ENCODE measurements at places on chromosomes 11 and 22. TPM values are rescaled to one million over a fixed set of nuclear protein-coding genes. Genes with fewer than 3 reads are reported as not detected.

DNA sequence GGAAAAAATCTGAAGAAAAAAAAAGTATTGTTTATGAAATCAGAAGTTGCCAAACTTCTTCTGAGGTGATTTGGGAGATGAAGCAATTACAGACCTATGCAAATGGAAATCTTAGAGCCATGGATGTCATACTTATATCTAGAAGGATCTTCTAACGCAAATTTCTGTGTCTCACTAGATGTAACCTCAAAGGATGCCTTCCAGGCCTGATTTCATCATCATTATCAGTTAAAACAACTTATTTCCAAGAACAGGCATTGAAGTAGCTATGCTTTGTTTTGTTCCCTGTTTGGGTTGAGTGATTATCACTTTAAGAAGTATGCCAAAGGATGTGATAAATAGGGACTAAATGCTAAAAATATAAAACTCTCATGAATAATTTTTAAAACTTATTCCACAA is 43.9 kb upstream of the ANGPTL5 start:
- H3K4me3 ChIP-seq: no peak overlapping the region
- no peak overlapping the region for H3K27ac ChIP-seq
- no peaks in the 10 kb centered on the region for H3K4me1 ChIP-seq
- no peaks in the 10 kb centered on the region for H3K36me3 ChIP-seq

GRCh38 chr11:126136507-126136906 is 73.8 kb upstream of the CDON start:
- peaks cover 17% of the 10 kb centered on the region for H3K27me3 ChIP-seq
- no peak for DNase-seq
- H3K4me1 ChIP-seq: no peaks in the 10 kb centered on the region
- H3K36me3 ChIP-seq: no peaks in the 10 kb centered on the region

- H3K27ac ChIP-seq: no peak overlapping the region
- H3K36me3 ChIP-seq: peaks cover 8% of the 10 kb centered on the region
- peak; percentile 28 for DNase-seq
- peaks cover 9% of the 10 kb centered on the region for H3K4me1 ChIP-seq
- no peaks in the 10 kb centered on the region for H3K27me3 ChIP-seq
These were observed 57.8 kb downstream of the BRD1 start for GRCh38 chr22:49769691-49770546.

BLID gene
- not detected for total RNA-seq
